ENCODE measurements at places on chromosomes 7 and 10.

DNA sequence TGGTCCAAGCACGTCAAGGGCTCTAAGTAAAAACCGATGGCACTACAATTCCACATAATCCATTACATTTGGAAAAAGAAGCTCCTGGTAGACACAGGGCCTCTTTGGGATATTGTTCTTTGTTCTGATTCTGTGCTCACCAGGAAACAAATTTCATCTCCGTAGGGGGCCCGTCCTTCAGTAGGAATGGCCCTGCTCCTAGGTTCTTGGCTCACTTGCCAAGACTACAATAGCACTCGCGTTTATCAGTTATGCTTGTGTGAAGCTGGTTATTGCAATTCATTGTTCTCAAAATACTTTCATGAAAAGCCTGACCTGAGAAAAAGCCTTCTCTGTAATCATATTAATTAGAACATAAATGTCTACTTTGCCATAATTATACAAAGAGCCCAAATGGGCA lies 10.3 kb upstream of the ZC3HAV1L start:
- no peak for DNase-seq

DNA sequence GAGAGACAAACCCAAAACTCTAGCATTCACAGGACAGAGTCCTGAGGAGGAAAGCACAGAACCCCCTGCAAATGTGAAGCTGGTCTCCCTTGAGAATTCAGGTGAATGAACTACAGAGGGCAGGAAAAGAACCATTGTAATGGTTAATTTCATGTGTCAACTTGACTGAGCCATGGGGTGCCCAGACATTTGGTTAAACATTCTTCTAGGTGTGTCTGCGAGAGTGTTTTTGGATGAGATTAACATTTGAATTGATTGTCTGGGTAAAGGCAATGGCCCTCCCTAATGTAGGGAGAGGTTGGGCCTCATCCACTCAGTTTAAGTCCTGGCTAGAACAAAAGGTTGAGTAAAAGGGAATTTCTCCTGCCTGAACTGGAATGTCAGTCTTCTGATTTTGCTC lies 15.7 kb upstream of the CDK1 start:
- no peak for DNase-seq

DNA sequence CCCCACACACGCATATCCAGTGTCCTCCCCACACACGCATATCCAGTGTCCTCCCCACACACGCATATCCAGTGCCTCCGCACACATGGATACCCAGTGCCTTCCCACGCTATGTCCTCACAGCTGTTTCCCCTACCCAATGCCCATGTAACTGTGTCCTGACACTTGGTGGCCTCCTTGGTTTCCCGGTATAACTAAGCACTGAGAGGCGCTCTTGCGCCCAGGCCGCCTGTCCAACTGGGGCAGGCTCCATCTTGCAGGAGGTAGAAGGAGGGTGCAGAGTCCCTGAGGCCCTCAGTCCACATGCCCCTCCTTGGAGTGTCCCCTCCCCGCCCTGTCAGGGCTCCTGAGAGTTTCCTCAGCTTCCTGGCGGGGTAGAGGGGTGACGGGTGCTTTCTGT lies 535.6 kb downstream of the DNAJB6 start:
- no peak for DNase-seq

DNA sequence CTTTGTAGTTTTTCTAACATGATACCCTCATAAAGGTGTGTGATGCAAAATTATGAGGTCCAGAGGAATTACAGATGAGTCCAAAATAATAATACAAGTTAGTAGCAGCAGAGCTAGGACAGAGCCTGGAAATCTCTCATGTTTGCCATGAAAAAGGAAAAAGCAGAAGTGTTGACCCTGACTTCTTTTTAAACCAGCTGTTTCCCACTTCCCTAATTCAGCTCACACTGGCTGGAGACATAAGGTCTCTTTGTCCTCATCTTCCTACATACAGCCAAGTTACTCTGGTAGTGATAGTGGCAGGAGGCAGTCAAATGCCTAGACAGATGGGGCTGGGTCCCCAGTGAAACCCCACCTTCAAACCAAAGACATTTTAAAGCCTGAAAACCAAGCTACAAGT lies 269.2 kb downstream of the C7orf25 start:
- DNase-seq = no peak

GRCh38 chr7:23530405-23530804 lies 1.4 kb downstream of the TRA2A start:
- DNase-seq = no peak

DNA sequence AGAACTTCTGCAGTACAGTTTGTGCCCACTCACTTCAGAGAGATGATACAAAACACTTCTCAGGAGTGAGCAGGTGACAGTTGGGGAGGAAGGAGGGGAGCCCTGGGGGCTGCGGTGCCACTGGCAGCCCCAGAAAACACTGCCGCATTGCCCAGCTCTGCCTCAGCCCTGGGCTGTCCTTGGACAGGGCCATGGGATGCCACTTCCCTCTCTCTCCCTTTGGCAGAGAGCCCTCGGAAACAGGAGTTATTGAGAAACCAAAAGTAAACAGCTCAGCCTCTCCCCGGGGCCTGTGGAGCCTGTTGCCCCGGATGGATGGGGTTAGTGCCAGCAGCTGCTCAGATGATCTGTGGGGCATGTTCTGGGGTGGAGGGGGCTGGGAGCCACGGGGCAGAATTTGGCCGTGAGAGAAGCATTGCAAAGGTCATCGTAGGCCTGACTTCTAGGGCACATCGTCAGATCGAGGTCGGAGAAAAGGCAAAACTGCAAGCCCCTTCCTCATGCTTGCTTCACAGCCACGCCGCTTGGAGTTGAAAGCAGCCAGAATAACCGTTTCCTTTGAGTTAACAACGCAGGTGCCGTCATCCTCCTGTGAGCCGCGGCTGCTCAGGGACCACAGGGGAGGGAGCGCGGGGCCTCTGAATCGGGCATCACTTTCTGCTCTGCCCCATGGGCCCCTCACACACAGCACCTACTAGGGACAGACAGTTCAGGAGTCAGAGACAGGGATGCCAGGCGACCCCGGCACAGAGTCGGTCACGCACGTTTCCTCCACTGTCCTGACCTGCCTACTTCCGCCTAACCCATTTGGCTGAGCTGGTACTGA lies 256.4 kb downstream of the CAMK1D start:
- peak; percentile 15 for DNase-seq

DNA sequence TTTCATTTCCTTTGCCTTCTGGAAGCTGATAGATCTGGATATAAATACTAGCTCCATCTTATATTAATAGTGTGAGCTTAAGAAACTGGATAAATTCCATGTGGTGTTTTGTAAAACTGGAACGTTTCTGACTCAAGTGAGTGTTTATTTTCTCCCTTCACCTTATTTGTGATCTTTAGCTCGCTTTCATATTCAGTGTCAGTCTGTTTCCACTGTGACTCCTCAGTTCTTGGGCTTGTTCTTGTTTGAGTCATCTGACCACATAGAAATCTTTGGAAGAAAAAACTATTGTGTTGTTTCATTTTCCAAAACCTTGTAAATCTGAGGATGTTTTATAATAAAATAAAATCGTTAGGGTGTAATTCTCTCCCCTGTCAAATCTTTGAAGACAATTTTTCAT lies 186.4 kb downstream of the POLR1F start:
- DNase-seq = no peak

- no peak for DNase-seq
Observed at GRCh38 chr10:61142987-61143386, 199.0 kb upstream of the RHOBTB1 start.

DNA sequence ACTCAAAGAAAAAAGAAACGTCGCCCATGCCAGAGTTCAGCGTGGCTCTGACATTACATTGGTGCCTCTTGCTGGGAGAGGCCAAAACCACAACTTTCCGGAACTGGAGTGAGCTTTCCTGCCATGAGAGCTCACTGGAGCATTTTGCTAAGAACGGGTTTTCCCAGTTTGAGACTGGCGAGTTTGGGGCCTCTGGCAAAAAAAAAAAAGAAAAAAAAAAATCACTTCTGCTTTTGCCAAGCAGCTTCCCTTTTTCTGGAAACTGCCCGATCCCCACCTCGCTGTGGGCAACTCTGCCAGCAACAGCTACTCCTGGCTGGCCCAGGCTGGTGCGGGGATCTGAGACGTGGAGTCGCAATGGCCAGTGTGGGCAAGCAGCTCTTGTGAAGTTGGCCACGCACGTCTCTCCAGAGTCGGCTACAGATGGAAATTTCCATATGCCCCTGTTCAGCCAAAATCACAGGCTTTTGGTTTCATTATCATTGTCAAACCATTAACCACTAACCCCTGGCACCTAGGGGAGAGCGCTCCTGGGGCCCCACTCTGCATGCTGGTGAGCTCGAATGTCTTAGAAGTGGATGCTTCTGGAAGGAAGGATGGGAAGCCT lies 25.7 kb downstream of the PRKAG2 start:
- DNase-seq = no peak

- DNase-seq = no peak
Observed at GRCh38 chr7:153604-154003, 38.8 kb upstream of the FAM20C start.

DNA sequence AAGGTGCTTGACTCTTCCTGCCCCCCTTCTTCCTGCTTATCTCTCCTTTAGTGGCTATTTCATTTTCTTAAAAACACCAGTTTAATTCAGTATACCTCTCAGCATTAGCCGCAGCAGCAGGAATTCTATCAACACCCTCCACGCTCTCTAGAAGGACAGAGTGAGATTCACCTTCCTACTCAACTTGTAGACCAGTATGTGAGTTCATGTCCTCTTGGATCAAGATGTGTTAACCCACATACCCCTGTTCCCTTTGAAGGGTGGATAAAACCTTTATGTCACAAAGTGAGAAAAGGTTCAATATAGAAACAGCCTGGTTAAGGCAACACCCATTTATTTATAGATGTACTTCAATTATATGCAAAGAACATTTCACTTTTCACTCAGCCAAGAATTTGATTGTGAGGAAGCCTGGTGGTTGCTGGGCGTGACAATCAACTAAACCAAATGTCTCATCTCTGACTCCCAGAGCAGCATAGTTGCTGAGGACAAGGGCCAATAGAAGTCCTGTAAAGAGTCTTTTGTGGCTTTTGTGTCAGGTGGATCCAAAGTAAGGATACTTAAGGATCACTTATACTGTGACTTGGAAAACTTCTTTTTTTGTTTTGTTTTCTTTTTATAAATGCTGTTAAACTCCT lies 617.1 kb downstream of the SORCS3 start:
- no peak for DNase-seq

DNA sequence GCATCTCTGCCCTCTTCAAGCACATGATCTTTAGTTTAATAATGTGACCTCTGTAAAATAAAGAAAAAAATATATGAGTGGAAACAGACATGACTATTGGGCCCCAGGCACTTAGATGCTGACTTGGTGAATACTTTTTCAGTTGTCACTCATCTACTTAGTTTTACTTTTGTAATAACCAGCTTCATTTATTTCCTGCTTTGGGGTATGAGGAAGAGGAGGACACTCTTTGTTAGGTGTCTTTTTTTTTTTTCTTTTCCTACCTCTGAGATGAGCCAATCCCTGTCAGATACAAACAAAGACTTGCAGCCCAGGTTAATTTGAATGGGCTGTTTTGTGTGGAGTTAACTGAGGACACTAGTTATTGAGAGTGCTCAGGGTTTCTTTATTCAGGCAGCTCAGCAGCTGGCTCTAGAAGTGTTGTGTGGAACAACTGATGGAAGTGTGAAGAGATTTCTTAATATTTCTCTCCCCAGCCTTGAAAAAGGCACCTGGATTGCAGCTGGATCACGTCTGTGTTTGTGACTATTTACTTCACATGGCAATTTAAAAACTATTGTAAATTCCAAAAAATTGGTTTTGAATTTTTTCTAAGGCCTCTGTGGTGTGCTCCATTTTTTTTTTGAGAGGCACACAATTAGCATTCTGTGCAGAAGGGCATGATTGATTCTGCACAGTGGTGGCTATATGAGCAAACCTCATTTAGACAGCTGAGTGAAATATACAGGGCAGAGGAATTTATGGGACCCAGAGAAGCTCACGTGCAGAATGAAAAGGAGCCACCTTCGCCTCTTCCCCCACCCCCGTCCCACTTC lies 333.8 kb downstream of the LRMDA start:
- DNase-seq = no peak

DNA sequence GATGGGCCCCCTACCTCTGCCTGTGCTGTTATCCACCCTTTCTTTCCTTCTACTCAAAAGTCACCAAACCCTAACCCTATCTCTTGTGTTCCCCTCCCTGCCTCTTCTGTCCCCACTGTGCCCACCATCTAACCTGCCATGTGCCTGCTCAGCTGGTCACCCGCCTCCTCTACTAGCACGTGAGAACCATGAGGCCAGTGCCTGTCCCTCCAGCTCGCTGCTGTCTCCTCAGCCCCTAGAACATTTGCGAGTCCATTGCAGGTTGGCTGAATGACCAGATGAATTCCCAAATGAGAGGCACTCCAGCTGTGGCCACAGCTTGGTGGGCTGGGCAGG lies 129.0 kb downstream of the ARHGAP22 start:
- no peak for DNase-seq

- no peak for DNase-seq
Observed at GRCh38 chr7:138944592-138944991, 36.6 kb downstream of the KIAA1549 start.

DNA sequence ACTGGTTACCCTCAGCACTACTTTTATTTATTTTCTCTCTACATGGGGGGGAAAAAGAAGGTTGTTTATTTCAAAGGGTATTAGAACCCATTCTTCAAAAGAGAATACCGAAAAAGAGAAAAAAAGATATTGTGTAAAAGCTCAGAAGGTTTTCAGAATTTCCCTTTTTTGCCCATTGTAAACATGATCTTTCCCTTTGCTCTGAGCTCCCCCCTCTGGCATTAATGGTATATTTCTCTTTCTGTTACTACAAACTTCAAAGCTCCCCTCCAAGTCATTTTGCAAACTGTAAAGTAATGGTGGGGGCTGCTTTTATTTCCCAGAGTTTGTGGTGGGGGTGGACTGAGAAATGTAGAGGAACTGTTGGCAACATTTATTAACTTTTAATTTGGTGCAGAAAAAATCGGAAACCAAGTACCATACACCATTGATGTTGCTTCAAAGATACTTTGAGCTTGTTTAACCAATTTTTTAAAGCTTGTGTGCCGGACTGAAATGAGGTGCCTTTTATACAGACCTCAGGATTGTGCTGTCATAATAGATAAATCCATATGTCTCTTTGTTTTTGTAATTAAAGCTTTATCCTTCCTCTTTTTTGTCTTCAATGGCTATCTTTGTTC lies 181.5 kb downstream of the EXOC4 start:
- no peak for DNase-seq

DNA sequence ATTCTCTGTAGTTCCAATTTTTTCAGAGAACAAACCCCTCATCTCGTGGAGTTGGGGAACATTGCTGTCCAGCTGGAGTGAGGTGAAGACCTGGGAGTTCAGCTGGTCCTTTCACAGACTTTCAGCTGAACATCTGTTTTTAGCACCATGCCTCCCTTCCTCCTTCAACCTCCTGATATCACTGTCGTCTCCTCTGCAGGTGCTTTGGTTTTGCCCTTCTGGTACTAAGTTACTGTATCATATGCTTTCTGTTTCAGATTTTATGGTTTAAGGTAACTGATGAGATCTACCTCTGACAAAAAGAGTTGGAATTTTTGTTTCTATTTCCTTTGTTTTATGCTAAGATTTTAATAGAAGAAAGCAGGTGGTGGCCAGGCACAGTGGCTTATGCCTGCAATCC lies 102.9 kb downstream of the ZNF438 start:
- no peak for DNase-seq
